Keratinocyte (primary cell): ENCODE measurements at places on chromosomes 11 and 22.

- no peak for DNase-seq
Observed at GRCh38 chr22:48745842-48746788, 1081.6 kb downstream of the BRD1 start.

DNA sequence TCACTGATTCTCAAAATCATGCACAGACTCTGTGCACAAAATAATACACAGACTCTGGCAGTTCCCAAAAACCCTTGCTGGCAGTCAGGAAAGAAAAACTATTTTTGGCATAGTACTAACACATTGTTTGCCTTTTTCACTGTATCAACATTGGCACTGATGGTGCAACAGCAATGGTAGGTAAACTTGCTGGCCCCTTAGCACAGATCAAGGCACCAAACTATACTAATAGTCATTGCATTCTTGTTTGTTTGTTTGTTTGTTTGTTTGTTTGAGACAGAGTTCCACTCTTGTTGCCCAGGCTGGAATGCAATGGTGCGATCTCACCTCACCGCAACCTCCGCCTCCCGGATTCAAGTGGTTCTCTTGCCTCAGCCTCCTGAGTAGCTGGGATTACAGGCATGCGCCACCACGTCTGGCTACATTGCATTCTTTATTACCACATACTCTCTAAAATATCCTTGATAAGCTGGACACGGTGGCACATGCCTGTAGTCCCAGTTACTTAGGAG, 81.0 kb upstream of the SLC6A5 start:
- DNase-seq, result no peak

DNA sequence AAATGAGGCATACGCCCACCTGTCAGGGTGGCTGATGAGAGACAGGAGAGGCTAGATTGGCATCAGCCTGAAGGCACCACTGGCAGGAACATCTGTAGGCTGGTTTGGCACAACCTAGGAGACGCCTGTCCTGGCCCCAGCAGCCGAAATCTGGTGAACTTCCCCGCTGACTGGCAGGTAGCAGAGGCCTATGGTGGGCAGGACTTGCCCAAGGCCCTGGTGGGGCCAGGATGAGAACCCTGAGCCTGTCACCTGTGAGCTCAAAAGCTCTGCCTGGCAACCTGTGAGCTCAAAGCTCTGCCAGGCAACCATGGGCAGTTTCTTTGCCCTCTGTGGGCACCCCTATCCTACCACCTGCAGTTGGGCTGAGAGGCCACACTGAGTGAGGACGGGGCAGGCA, 2.5 kb downstream of the DERL3 start:
- no peak for DNase-seq

DNA sequence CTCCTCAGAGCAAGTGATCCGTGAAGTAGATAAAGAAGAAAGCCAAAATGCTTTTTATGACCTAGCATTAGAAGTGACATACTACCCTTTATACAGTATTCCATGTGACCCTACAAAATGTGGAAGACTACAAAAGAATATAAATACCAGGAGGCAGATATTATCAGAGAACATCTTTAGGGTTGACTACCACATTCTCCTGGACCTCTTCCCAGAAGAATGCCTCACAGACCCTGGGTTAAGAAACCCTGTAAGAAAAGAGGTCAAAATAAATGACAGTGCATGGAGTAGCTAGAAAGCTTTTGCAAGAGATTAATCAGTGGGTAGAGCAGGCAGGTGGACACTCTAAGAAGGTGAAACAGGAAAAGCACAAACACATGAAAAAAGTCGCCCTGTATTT, 69.2 kb downstream of the FANCF start:
- DNase-seq, result no peak

DNA sequence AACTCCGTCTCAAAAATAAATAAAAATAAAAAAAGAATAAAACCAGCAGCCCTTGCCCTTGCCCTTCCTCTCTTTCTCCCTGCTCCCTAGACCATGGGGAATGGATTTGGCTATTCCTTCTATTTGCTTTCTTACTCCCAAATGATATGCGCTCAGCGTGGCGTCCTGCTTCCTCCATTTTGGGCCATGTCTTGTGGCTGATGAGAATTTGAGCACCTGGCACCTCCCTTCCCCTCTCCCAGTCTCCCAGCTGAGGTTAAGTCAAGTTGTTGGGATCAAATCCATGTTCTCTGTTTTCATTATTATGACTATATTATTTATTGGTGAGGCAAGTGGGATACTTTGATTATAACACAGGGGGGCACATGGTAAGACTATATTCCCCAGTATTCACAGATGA, 10.8 kb upstream of the CTTN start:
- DNase-seq, result no peak

GRCh38 chr11:66142370-66143263, 72.5 kb downstream of the PACS1 start:
- DNase-seq, result no peak

GRCh38 chr11:47889714-47890441, 41.7 kb upstream of the NUP160 start:
- no peak for DNase-seq
